Activated CD4-positive, alpha-beta T cell treated with anti-CD3 and anti-CD28 coated beads, Interleukin-2, amount 50 U/mL, for 48 hours (primary cell): ENCODE measurements at places on chromosomes 11 and 22.

- no peak for DNase-seq
These were observed 29.8 kb downstream of the ARHGAP42 start for GRCh38 chr11:100716838-100717237.

DNA sequence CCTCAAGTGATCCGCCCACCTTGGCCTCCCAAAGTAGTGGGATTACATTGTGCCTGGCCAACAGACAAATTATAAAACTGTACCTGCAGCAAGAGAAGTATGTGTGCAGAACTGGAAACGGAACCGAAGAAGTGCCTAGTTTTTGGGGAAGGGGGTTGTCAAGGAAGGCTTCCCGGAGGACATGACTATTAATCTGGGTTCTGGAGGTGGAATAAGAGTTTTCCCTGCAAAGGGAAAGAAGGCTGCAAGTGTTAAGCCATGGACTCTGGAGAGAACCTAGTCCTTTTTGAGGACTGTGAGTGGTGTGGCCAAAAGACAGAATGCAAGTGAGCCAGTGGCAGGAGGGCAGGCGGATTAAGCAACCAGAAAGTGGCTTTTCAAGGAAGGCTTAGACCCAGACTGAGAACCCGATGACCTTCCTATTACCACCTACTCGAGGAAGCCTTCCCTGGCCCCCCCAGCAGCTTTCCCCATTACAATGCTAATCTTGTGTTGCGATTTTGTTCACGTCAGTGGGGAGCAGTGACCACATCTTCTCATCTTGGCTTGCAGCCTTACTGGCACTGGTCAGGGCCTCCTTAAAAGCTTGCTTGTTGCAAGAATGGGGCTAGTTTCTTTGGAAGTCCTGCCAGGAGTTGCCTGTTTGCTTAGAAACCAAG, 5.7 kb upstream of the SEPTIN3 start:
- no peak for DNase-seq

- no peak for DNase-seq
These were observed 40.0 kb downstream of the DUSP8 start for GRCh38 chr11:1532014-1532586.

DNA sequence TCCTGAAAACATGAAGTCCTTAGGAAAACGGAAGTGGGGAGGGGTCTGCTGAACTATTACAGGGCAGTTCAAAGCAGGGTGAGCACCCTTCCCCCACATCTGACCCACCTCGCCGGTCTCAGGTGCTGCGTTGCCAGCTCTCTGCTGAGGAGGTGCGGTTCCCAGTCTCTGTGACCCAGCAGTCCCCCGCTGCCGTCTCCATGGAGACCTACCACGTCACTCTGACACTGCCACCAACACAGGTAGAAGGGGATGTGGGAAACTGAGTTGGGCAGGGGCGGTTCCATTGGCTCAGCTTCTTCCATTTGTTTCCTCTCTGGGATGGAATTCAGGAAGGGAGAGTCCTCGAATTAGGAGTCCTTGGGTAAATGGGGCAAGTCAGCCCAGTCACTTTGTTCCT, 3.3 kb downstream of the C2CD2L start:
- no peak for DNase-seq

DNA sequence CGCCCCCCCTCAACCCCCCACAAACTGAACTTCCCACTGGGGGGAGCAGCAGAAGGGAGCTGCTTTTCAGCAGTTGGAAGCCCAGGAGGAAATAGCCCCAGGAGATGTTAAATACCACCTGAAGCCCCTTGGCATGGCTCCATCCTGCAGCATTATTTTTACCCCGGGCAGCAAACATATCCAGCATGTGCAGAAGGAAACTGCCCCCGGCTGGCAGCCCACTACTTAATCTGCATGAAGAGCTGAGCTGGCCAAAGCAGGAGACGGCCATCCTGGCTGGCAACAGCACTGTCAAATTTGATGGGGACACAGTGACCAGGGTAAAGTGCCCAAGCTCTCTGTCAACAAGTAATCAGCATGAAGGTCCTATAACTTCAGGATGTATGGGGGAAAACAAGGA, 32.0 kb downstream of the BUD13 start:
- no peak for DNase-seq

DNA sequence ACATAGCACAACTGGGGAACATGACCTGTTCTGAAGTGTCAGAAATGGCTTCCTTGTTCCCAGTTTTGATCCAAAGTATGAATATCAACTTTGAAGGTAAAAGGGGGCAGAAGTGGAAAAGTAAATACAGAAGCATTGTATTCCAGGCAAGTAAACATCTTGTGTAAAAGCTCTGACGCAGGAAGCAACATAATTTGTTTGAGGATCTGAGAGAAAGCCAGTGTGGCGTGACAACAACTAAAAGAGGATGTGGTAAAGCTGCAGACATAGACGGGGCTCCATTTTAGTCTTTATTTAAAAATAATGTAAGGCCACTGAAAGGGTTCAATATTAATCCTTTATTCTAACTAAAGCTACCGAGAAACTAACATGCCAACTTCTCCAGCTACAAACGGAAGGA, 310.2 kb downstream of the DLG2 start:
- DNase-seq, result no peak

- peak; percentile 88 for DNase-seq
These were observed 42.2 kb upstream of the INCENP start for GRCh38 chr11:62081378-62082291.

- no peak for DNase-seq
These were observed 28.8 kb upstream of the CHORDC1 start for GRCh38 chr11:90251599-90251998.

GRCh38 chr11:15941206-15941770, 415.1 kb downstream of the SOX6 start:
- peak; percentile 28 for DNase-seq

GRCh38 chr11:134786636-134787035, 374.6 kb upstream of the B3GAT1 start:
- no peak for DNase-seq

- no peak for DNase-seq
These were observed 4.1 kb downstream of the NEU3 start for GRCh38 chr11:74992852-74993251.

GRCh38 chr11:76307396-76307795, 73.5 kb downstream of the THAP12 start:
- no peak for DNase-seq

DNA sequence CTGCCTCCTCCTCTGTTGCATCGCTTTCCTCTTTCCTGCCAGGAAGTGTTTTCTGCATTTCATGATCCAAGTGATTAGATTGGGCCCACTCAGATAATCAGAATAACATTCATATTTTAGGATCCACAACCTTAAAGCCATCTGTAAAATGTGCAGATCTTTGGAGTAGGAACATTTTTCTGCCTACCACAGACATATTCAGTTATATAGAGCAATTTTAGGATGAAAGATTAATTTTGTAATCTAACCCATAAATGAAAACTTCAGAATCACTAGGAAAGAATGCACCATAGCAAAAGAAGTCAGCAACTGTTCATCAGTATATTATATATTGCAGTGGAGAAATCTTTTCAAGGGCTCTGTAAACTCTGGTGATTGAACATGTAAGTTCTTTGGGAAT, 659.9 kb upstream of the LUZP2 start:
- DNase-seq, result no peak

- no peak for DNase-seq
These were observed 3.3 kb downstream of the CARD10 start for GRCh38 chr22:37515901-37516300.

GRCh38 chr22:39917197-39917643, 16.3 kb downstream of the GRAP2 start:
- no peak for DNase-seq

GRCh38 chr11:910589-911030, at the start of gene CHID1:
CHID1 (minus strand) TSS chr11:910810; CDS start chr11:904816, 5,994 bp downstream.
- peak; percentile 90 for DNase-seq

- DNase-seq, result no peak
These were observed 37.2 kb upstream of the RAG2 start for GRCh38 chr11:36635066-36635862.

DNA sequence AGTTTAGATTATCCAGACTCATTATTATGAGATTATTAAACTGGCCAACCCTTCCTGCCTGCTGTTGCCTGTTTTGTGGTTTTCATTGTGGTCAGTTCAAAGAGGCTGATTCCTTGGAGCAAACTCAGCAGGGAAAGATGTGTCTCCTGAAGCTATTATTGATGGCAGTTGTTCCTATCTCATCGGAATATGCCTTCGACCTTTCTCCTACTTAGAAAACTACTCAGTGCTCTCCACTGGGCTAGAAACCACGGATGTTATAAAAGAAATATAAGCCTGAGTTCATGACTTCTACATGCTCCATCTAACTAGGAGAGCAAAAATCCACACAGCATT, 80.2 kb upstream of the NAV2 start:
- no peak for DNase-seq

DNA sequence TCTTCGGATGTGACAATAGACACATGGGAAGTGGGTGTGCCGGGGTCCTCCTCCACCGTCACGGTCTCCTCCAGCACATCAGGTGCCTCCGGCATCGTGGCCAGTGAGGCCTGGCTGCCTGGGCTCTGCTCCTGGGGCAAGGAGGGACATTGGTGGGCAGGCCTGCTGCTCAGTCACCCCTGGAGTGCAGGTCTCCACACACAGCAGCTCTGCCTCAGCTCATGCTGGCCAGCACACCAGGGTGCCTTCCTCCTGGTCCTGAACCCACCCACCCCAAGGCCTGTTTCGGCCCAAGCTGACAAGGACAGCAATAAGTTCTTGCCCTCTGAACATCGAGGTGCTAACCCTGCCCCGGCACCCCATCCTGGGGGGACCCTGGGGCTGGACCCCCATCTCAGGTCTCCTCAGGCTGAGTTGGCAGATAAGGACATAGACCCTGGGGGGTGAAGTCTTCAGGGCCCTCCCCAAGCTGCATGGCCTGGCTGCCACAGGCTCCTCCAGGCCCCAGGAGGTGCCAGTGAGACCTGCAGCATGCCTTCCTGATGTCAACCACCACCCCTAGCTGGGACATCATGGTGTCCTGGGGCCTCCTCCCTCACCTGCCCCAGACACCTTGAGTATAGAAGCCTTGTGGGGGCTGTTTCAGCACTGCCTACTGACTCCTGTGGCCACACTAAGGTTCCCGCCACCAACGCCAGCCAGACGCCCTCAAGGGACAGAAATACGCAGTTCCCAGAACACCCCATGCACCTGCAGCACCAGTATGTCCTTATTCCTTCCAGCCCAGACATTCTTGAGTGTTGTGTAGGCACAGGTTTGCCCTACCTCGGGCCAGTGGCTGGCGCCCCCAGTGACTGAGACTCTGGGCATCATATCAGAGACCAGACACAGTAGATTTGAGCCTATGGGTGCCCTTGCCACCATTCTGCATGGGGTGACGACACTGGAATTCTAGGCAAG, 34.4 kb downstream of the ARVCF start:
- no peak for DNase-seq

- DNase-seq, result peak; percentile 18
These were observed 15.7 kb downstream of the CRTAM start for GRCh38 chr11:122853971-122854446.

GRCh38 chr11:110481523-110481922, 51.8 kb downstream of the FDX1 start:
- no peak for DNase-seq

- no peak for DNase-seq
These were observed 2.4 kb upstream of the OR10V1 start for GRCh38 chr11:59716051-59716450.

DNA sequence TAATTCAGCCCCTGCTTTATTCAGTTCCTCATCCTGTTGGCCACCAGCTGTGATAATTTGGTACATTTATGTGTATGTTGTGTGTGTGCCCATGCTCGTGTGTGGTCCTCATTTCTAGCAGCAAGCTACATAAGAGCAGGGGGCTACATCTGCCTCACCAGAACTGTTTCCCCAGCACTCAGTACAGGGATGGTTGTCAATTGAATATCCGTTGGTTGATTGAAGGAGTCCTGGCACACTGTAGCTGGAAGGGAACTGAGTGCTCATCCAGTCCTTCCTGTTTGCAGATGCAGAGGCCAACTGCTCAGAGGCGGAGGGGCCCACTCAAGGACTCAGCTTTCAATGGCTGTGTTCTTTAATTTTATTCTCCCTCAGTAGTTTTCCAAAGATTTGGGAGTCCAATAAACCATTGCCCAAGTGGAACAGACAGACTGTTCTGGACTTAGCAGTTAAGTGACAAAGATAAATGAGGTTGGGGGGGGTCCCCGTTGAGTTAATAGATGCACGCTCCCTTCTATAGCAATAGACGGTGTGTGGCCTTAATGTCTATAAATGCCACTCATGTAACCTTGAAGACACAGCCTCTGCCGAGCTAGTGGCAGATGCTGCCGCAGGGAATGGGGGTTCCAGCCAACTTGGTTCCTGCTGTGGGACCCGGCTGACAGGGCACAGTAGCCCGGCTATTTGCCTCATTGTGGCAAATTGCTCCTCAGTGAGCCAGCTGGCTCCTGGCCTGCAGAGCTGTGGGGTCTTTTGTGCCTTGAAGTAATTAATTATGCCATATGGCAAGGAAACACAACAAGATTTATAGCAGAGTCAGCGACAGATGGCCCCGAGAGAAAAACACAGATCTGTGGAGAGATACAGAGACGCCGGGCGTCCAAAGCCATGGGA, 71.4 kb upstream of the GRK3 start:
- no peak for DNase-seq

DNA sequence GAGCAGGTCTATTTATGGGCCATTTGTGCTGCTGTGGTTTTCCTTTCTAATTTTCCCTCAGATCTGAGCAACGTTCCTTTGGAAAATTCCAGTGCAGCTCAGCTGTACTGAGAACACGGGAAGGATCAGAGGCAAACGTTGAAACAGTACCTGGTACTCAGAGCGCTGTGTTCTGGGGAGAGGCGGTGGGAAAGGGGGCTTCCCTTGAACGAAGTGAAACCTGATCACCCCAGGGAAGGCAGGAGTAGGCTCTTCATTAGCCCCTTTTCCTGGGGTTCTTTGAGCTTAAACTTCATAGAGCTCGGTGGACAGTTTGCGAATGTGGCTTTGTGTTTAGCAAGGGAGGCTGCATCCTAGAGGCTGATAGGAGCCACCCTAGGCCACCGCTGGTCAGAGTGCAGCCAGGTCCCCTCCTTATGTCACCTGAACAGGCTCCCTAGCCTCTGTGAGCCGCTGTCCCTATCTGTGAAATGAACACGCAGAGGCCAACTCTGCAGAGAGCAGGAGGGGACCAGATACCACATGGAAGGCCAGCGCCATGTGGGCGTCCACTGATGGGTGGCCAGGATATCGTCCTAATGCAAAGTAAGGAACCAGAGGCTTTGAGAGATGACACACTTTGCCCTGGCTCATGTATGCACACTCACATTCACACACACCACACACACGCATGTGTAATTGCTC, 1464.8 kb downstream of the BRD1 start:
- DNase-seq, result no peak
